ENCODE measurements at places on chromosomes 1 and 21.

GRCh38 chr1:225828706-225829345 is 18.9 kb downstream of the EPHX1 start:
- DNase-seq: no peak

DNA sequence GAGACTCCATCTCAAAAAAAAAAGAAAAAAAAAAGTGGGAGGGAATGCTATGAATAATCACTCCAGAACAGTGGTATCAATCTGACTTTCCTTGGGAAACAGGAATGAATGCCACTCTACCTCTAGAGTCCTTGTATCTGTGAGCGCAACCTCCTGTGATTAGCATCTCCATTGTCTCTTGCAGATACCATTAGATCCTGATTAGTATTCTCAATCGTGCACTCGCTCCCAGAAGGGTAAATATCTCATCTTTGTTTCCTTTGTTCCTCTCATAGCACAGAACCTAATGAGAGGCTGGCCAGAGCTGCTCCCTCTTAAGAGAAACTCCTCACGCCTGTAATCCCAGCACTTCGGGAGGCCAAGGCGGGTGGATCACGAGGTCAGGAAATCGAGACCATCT is 184.4 kb upstream of the KCNK2 start:
- no peak for DNase-seq

DNA sequence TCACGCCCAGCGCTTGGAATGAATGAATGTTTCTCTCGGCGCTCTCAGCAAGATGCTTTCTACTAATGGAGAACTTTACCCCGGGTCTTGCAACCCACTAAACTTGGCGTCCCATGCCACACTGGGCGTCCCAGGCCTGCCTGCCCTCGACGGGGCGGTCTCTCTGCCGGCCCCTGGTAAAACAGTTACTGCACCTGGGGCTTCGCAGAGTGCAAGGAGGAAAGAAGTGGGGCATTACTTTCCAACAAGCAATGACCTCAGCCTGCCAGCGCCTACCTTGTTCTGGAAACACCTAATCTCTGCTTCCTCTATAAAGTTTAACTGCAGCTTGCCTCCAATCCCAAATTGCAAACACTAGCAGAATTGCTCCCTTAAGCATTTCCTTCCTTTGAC is 27.8 kb upstream of the NFIA start:
- DNase-seq: no peak

- DNase-seq: no peak
Measured at GRCh38 chr1:81224222-81224621, 576.5 kb upstream of the ADGRL2 start.

DNA sequence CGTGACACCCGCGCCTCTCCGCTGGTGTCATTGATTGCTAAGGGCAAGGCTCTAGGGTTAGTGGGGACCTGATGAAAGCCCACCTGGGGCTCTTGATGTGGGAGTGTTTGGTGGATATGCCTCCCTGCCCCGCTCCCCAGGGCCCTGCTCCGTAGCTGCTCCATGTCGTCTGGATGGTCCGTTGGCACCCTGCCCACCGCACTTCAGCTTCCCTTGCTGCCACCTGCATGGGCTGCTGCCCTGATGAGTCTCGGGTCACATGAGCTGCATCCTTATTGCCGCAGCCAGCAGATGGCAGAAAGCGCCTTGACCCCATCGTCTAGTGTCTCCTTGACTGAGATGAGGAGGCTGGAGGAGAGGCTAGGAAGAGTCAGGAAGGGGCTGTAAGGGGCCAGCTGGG is 439.4 kb downstream of the CAMTA1 start:
- no peak for DNase-seq

Data from NCI-H1417 treated with DMSO at 0.1 percent for 48 hours (cell line).